PC-9 (cell line): ENCODE measurements at places on chromosomes 7 and 10.

DNA sequence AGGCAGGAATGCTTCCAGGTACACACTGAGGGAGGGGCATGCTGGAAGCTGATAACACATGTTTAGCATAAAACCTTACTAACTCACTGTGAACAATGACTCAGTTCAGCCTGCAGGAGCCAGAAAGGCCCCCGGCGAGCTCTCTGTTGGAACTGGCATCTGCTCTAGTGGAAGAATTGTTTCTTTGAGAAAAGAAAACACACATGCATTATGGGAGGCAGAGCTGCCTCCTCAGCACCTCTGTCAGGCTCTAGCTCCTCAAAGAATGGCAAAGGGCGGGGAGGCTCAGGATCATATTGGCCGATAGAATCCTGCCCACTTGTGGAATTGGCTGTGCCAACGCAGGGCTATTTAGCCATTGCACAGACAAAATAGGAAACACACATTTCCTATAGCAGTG lies 338.3 kb downstream of the CXCL12 start:
- no peak for DNase-seq

- DNase-seq: no peak
Observed at GRCh38 chr7:134902058-134902457, 84.2 kb upstream of the AGBL3 start.

DNA sequence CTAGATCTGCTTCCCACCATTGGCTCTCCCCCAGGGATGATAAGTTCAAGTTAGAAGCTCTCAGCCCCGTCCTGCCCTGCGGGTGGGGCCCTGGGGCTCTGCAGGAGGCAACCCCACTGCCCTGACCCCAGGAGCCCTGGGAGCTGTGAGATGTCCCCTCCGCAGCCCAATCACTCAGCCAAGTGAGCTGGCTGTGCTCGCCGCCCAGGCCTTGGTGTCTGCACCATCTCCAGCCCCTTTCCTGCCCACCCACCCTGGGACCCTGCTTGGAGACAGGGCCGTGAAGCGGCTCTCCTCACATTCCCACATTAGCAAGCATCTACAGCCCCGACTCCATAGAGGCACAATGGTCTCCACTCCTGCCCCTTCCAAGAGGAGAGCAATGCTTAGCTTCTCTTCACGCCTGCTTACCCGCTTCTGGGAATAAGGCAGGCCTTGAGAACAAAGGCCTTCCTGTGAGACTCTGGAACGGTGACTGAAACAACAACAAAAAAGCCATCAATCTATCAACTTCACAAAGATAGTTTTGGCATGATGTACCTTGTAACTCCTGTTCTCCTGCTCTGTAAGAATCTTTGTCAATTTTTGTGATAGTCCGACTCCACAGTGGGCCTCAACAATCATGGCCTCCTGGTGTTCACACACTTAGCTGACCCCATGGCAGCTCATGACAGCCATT lies 67.7 kb downstream of the FOXL3 start:
- DNase-seq: no peak

- peak; percentile 97 for DNase-seq
Observed at GRCh38 chr7:17041324-17041723, 159.5 kb upstream of the AGR3 start.

DNA sequence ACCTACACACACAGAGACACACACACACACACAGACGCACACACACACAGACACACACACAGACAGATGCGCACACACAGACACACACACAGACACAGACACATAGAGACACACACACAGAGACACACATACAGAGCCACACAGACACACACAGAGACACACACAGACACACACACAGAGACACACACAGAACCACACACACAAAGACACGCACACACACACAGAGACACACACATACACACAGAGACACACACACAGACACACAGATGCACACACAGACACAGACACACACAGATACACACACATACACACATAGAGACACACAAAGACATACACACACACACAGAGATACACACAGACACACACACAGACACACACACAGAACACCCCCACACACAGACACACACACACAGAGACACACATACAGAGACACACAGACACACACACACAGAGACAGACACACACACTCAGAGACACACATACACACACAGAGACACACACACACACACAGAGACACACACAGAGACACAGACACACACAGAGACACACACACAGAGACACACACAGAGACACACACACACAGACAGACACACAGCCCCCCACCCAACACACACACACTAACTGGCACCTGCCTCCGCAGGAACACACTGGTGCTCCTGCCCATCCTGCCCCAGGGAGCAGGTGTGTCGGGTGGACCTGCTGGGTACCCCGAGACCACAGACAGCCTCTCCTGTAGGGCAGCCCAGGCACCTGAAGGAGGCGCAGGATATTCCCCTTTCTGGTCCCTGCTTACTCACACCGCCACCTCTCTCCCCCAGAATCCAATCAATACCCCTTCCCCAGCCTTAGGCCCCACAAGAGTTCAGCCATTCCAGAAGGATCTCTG lies 5.4 kb upstream of the FZD9 start:
- no peak for DNase-seq

DNA sequence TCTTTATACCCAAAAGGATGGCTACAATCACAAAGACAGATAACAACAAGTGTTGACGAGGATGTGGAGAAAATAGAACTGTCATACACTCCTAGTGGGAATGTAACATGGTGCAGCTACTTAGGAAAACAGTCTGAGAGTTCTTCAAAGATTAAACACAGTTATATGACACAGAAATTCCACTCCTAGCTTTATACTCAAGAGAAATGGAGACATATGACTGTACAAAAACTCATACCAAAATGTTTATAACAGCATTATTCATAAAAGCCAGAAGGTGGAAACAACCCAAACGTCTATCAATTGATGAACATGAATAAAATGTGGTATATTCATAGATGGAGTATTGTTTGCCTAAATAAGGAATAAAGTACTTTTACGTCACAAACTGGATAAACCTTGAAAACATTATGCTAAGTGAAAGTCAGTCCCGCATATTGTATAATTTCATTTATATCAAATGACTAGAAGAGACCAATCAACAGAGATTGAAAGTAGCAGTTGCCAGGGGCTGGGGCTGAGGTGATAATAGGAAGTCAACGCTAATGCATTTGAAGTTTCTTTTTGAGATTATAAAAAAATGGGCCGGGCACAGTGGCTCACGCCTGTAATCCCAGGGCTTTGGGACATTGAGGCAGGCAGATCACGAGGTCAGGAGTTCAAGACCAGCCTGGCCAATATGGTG lies 61.6 kb upstream of the SRPK2 start:
- DNase-seq: no peak

GRCh38 chr7:34916267-34916666 lies 121.0 kb downstream of the DPY19L1 start:
- no peak for DNase-seq

GRCh38 chr7:142250705-142251104 lies 7.2 kb downstream of the PRSS58 start:
- no peak for DNase-seq

DNA sequence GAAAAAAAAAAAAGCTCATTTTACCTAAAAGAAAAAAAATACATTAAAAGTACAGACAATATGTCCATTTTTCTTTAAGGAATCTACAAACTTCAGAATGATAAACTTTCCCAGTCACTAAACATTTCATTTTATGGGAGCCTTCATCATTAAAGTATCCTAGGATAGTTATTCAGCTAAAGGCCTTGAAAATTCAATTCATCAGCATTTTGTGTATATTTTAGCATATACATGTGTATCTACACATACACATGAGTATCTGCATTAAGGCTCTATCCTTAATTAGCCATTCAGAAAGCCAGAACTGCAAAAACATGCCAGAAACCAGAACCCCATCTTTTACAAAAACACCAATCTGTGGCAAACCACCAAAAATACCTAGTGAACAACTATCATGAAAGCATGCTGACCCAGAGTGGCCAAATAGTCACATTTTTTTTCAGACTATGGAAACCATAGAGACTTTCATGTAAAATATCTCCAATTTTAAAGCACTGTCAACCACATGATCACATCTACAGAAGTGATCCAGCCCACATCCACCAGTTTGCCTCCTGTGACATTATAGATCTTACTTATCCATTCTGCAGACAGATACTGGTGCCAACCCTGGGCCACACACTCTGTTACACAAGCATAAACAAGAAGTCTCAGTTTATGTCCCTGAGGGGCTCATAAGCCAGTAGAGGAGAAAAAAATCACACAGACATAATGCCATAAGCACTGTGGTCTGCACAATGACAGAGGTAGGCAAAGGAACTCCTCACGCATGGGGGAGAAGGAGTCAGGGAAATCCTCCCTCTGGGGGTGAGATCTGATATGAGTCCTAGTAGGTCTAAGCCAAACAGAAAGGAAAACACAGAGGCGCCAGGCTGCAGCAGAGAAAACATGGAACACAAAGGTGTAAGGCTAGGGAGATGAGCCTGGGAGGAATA lies 79.2 kb downstream of the SRPK2 start:
- no peak for DNase-seq

GRCh38 chr7:89002981-89003956 lies 207.7 kb upstream of the TEX47 start:
- no peak for DNase-seq

DNA sequence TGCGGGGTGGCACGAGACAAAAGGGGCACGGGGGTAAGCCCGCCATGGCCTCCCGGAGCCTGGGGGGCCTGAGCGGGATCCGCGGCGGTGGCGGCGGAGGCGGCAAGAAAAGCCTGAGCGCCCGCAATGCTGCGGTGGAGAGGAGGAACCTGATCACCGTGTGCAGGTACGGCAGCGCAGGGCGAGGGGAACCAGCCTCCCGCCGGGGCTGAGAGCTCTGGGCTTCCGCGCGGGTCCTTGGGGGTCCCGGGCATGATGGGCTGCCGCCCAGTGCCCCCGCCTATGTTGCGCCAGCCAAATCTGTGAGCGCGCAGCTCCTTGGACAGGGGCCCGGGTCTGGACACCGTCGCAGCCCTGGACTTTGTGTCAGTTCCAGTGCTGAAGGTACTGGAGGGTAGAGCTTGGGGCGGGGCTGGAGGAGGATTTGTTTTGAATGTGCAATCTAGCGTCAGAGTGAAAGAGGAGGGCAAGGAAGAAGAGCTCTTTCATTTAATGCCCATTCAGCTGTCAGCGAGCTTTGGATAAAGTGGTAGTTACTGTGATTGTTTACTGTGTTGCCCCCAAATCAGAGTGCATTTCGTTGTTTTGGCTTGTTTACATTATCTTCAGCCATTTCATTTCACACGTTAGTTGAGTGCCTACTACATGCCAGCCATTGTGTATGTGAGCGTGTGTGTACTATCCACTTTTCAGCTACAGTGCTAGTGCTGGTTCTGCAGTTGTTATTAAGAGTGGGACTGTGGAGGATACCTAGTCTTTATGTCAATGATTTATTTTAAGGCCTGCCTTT lies 777 bp downstream of the RUNDC3B start:
- DNase-seq: peak; percentile 41

GRCh38 chr10:3516234-3516922 lies 268.6 kb downstream of the KLF6 start:
- DNase-seq: no peak

DNA sequence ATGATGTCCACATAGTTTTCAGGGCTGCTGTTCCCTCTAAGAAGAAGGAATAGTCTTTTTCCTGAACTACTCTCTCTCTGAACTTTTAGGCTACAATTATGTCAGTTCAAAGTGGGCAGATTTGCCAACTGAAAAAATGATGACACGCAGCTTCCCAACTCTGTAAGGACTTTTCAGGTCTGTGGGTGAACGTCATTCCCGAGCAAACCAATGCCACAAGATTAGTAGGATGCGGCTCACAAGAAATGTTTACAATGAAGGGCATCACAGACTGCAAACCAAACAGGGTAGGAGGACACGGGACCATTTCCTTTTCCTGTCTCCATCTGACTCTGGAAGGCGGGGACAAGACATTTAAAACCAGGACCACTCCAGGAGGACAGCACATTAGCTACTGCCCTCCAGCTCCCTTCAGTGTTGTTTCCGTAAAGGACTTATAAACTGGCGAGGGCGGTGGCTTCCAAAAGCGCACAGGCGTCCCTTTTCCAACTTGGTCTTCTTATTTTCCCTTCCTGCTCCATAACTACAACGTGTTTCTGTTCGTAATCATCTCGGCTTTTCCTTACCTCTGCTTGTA lies 539 bp upstream of the MKLN1 start:
- DNase-seq: no peak

DNA sequence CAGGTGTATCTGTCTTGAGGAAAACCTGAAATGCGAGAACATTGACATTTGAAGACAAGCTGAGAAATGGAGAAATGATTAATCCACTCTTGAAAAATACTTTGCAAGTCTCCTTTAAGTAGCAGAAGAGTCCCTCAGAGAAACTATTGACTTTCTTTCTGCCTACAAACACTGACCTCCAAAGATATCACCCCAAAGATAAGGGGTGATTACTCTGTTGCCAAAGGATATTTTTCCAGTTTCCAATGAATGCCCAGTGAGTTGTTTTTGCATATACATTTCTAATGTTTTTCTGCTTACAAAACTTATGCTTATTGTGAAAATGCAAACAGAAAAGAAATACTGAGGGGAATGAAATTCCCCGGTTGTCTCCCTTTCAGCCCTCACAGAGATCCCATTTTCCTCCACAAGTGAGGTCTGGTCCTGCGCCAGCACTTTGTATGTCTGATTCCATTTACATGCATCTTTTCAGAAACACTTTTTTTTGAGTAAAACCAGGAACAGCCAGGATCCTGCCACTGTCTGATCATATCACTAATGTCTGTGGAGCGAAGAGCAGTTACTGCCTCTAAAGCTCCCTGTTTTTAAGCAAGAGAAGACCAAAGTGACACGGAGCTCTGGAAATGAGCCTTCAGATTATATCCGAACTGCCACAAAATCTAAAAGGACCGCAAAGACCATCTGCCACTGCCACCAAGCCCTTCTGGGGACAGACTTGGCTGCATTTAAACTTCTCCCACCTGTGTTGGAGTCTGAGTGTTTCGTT lies 82.9 kb upstream of the PDCD4 start:
- DNase-seq: no peak

DNA sequence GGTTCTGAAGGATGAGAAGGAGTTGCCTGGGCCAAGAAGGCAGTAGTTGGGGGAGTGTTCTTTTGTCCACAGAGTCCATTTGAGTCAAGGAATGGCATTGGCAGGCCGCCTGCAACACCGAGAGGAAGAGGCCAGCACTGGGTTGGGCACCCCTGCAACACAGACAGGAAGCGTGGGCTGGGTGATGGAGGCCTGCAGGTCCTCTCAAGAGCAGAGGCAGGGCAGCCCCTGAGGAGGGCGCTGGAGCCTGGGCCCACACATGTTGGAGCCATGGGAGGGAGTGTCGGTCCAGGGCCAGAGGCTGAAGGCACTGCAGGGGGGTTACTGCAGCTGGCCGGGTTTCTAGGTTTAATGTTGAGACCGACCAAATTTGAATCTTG lies 137.3 kb downstream of the PTPN20 start:
- DNase-seq: no peak

DNA sequence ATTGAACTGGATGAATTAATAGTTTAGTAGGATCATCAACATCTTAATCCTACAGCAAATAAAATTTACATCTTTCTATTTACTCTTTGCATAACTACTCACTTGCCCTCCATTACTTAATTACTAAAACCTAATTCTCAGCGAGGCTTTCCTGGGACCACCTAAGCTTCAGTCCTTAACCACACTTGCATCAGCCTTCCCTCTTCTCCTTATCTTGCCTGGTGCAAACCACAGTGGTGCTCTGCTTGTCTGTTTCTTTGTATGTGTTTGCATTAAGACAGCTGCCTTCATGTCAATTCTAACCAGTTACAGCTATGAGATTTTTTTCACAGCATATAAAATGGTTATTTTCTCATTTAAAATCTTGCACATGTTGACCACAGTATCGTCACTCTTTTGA lies 72.6 kb upstream of the ZNF92 start:
- no peak for DNase-seq
